NCI-H146 (cell line): ENCODE measurements at places on chromosomes 5 and 9.

- no peak for DNase-seq
Observed at GRCh38 chr5:106880656-106881055, 790.1 kb downstream of the EFNA5 start.

DNA sequence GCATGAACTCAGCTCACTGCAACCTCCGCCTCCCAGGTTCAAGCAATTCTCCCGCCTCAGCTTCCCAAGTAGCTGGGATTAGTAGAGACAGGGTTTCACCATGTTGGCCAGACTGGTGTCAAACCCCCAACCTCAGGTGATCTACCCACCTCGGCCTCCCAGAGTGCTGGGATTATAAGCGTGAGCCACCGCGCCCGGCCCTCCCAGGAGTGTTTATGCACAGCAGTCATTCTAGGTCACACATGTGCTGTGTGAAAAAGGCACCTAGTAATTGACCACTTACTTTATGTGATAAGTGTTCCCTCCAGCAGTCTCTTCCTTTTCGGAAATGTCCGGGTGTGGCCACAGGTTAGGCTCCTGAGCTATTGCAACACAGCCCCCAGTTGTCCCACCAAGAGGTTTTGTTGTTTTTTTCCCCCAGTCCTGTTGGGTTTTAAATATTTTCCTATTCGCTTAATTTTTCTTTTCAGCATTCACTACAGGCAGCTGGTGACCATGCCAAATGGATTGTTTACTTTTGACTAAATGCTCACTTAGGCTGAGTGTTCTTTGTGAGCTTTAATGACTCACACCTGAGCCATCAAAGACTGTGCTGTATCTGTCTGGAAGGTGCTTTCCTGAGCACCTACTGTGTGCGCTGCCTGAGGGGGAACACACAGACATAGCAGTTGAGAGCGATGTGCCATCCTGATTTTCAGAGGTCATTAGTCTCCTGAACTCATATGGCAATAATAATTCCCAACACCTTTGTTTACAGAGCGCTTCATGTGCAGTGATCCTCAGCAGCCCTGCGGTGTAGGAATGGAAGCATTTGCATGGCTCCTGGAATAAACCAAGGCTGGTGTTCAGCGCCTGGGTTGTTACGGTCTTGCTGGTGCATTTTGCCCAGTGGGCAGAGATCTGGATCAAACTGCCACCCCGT is 94.3 kb downstream of the MVB12B start:
- peak; percentile 94 for DNase-seq

- no peak for DNase-seq
Observed at GRCh38 chr5:120604884-120605283, 140.8 kb downstream of the PRR16 start.

DNA sequence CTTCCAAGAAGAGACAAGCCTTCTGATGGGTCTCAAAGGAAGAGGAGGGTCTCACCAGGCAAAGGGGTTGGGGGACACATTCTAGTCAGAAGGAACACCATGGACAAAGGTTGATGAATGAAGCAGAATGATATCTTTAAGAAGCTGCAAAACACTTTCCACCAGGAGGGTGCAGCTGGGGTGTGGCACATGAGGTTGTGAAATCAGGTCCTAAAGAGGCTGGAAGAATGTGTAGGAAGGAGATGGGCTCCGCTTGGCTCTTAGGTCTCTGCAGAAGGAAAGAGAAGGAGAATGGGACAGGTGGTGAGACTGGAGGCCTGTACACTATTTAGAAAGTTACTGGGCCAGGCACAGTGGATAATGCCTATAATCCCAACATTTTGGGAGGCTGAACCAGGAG is 328.6 kb downstream of the PDE4D start:
- no peak for DNase-seq

DNA sequence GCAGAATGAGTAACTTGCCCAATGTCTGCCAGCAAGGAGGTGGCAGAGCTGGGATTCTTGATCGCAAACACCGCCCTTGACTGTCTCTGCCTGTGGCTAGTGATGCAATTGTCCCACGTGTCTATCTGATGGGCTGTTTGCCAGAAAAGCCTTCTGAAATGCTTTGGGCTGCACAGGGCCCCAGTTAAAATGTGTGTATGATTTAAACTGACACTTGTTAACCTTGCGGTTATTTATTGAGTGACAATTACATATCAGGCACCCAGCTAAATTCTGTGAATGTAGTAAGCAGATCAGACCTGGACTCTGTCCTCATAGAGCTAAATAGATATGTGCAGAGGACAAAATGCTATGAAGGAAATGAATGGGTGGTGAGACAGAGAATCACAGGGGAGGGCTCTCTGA is 11.6 kb upstream of the IL12B start:
- DNase-seq = no peak

DNA sequence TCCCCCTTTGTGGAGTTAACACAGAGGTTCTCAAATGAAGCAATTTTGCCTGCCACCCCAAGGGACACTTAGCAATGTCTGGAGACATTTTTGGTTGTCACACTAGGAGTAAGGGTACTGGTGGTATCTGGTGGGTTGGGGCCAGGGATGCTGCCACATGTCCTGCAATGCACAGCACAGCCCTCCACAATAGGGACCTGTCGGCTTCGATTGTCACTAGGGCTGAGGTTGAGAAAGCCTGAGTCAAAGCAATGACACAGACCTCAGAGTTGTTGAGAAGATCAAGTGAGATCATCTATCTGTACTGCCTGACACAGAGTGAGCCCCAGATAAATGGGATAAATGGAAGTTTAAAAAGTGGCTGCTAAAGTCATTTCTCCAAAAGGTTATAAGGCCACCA is 249.2 kb upstream of the KLF4 start:
- no peak for DNase-seq

DNA sequence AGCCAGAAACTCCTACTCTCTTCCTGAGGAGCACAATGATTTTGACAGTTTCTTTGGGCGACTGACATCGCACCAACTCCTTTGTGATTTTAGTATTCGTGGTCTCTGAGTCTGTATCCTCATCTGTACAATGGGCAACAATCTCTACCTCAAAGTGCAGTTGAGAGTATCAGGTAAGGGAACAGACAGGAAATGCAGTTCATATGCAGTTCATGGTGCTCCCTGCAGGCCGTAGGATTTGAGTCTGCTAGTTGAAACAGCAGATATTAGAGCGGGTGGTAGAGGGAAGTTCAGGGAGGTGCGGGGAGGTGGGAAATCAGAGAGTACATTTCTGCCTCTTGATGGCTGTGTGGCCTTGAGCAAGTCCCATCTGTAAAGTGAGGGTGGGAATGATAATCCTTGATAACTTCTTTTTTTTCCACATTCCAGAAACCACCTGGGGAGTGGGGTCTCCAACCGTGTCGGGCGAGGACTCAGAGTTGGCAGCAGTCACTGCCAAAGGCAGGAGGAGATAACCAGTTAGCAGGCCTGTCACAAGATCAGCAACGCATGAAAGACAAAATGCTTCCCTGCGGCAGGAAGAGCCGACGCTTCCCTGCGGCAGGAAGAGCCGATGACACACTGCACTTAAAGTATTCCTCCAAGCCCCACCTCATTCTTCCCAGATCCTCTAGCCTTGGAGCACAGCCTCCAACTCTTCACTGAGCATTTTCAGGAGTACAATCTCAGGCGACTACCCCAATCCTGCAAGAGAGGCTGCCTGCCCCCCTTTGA is 6.0 kb upstream of the NEK6 start:
- DNase-seq = no peak

GRCh38 chr5:78793907-78794662 is 145.5 kb upstream of the LHFPL2 start:
- DNase-seq = no peak

- DNase-seq = peak; percentile 56
Observed at GRCh38 chr9:107667231-107668070, 177.9 kb upstream of the KLF4 start.

DNA sequence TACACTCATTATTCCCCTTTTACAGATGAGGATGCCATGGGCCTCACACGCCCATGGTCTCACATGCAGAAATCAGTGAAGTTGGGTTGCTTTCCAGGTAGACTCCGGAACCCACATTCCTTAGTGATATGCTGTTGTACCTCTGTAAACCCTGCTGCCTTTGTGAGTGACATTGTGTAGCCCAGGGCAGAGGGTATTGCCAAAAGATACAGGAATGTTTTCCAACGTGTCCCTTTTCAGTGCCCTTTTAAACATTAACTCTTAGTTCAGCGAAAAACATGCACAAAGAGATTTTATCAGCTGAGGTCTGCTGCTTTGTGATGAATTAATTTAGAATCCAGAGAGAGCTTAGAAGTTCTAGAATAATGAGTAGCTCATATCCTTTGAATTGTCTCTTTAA is 38.3 kb upstream of the TRMT10B start:
- DNase-seq = no peak

DNA sequence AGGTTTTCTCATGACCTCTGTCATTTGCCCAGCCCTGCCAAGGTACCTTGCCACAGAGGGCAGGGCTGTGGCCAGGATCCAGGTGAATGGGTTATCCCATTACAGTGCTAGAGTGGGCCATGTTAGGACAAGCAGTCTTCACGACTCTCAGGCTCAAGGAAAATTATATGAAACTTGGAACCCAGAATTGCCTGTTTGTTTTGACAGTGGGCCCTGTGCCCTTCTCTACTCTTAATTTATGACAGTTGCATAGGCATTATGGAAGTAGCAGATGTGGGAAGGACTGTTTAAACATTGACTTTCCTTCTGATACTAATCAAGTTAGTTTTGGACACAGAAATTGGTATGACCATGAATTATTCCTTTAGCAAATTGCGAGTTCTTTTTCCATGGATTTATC is 41.7 kb downstream of the ITGA2 start:
- no peak for DNase-seq

GRCh38 chr9:116002624-116003023 is 151.0 kb upstream of the PAPPA start:
- no peak for DNase-seq

DNA sequence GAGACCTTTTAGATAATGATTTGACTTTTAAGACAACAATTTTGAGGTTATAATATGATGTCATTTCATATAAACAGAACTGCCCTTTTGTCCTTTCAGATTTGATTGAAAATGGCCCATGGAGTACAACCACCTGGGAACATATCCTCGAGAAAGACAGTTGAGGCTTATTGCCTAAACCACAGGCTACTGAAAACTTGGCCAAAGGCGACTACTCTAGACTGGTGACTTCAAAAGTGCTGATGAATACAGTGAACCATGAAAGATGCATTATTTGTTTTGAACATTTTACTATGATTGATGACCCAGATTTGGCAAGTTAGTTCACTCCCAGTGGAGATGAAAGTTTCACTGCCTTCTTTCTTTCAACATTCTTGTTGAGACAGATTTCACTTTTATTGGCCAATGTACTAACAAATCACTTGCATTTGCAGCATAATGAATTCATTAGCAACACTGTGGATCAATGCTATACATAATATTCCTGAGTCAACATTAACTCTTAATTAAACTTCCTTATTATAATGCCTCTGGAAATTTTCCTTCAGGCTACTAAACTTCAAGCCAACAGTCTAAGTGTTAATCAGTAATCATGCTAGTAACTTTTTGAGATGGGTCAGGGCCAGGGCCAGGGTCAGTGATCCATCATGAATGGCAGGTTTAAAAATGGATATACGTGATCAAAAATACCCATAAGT is 480.3 kb downstream of the RAB3C start:
- no peak for DNase-seq

- DNase-seq = no peak
Observed at GRCh38 chr9:4530375-4530774, 40.1 kb downstream of the SLC1A1 start.

DNA sequence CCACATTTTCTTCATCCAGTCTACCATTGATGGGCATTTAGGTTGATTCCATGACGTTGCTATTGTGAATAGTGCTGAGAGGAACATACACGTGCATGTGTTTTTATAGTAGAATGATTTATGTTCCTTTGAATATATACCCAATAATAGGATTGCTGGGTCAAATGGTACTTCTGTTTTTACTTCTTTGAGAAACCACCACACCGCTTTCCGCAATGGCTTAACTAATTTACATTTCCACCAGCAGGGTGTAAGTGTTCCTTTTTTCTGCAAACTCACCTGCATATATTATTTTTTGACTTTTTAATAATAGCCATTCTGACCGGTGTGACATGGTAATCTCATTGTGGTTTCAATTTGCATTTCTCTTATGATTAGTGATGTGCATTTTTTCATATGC is 82.2 kb upstream of the RFX3 start:
- DNase-seq = no peak

GRCh38 chr5:40385544-40385943 is 294.2 kb upstream of the PTGER4 start:
- no peak for DNase-seq

DNA sequence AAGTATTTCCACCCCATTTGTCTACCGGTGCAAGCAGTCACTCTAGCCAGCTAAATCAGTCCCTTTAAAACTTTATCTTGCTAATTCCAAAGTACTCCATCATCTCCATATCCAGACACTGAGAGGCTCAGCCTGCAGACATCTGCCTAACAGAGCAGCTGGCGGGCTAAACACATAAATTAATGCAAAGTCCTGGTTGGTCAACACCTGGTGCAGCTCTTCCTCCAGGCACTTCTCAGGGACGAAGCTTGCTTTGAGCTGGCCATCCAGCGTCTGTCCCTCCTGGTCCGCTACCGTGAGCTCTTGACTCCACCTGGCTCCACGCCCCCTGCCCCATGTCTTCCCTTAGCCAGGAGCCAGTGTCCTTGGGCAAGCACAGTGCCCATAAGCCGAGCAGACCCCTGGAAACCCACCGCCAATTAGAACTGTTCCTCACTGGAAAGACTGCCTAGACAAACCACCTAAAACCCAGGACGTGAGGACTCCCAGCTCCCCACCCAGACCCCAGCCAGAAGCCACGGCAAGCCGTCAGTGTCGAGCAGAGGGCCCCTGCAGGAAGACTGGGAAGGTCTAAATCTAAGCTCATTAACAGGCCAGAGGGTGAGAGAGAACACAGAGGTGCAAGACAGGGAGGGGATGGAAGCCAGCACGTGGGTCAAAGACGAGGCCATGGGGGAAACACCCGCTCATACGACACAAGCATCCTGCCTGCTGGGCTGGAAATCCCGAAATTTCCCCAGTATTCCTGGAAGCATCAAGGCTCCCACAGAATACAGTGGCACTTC is 120.0 kb downstream of the COL23A1 start:
- DNase-seq = no peak

DNA sequence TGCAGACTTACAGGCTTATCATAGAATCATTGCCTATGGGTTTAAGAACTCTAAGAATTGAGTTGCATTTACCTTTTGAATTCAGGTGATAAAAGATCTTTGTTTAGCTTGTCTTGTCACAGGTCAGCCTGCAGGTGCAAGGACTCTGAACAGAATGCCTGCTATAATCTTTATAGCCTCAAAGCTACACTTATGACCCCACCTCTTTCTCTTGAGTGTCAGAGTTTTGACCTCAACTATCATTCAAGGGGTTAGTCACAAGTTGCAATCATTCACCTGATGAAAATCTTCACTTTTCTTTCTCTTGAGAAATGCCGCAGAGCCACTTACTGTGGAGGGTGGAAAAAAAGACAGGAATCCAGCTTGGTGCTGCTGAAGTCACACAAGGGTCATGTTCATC is 49.5 kb downstream of the ERCC6L2 start:
- no peak for DNase-seq

GRCh38 chr9:123335193-123335985 is 20.6 kb upstream of the CRB2 start:
- no peak for DNase-seq

DNA sequence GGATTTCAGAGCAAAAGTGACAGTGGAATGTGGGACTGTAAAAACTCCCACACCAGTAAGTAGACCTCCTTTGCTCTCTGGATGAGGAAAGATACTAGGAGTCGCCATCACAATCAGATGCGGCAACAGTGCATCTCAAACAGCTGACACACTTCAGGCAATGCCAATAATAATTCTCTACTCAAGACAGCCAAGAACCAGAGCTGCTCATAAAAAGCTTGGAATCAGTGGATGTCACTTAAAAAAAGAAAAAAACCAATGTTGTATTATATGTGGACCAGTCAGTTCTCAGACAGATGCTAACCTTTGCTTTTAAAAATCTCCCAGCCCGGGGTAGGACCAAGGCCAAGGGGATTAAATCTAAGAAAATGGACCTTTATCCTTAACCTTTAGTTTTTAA is 185.0 kb downstream of the GNA14 start:
- no peak for DNase-seq
